ENCODE measurements at places on chromosomes 7 and 10. TPM values are rescaled to one million over a fixed set of nuclear protein-coding genes. Genes with fewer than 3 reads are reported as not detected.

The MUC12 gene
- not detected for polyA plus RNA-seq

The RAMP3 gene
- not detected for polyA plus RNA-seq

The PON1 gene
- not detected for polyA plus RNA-seq

The ELOVL3 gene
- polyA plus RNA-seq: not detected

The OR6B1 gene
- polyA plus RNA-seq: not detected

The ZYX gene
- polyA plus RNA-seq: 51.3 TPM

The FMC1 gene
- 61.6 TPM for polyA plus RNA-seq

Data from IgD-negative memory B cell (primary cell).